Cerebellum (tissue), 4 donors: ENCODE measurements at places on chromosomes 6 and 20.

DNA sequence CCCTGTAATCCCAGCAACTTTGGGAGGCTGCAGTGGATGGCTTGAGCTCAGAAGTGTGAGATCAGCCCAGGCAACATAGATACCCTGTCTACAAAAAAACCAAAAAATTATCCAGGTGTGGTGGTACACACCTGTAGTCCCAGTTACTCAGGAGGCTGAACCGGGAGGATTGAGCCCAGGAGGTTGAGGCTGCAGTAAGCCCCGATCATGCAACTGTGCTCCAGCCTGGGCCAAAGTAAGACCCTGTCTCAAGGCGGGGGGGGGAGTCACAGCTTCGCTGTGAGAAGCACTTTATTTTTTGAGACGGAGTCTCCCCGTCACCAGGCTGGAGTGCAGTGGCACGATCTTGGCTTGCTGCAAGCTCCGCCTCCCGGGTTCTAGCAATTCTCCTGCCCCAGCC is 54.2 kb downstream of the EZR start:
- DNase-seq = no peak

DNA sequence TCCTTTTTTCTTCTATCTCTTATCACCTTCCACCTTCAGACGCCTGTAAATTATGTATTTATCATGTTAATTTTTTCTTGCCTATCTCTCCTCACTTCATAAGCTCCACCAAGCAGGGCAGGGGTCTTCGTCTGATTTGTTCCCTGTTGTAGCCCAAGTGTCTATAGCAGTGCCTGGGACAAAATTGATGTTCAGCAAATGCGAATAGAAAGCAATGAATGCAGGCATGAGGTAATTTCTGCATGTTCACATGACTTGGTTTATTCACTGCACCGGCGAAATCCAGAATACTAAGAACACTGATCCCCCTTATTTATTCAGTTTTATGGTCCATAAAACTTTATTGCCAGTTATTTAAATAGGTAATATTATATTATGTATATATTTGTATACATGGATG is 162.1 kb downstream of the TBC1D7 start:
- DNase-seq = no peak

GRCh38 chr20:46683939-46684750 is 5.1 kb downstream of the TP53RK start:
- DNase-seq = no peak

GRCh38 chr6:167829513-167829912 is 2.8 kb downstream of the AFDN start:
- no peak for DNase-seq

DNA sequence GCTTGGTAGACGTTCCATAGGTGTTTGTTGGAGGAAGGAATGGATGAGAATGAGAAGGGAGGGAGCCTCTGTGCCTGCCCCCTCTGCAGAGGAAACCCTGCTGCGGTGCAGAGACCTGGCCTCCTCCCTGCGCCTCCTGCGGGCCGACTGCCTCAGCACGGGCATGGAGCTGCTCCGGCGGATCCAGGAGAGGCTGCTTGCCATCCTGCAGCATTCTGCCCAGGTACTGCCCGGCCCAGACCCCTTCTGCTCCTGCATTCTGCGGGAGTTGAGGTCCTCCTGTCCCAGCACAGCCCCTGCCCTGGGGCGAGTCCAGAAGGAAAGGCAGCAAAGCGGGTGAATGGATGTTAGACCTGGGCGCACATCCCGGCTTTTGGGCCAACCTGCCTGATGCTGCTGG is 6.1 kb downstream of the DNPH1 start:
- DNase-seq = no peak
